Stimulated activated CD8-positive, alpha-beta memory T cell treated with anti-CD3 and anti-CD28 coated beads, Interleukin-2, amount 100 ng/mL, for 1 hour (primary cell): ENCODE measurements at places on chromosomes 4 and X.

DNA sequence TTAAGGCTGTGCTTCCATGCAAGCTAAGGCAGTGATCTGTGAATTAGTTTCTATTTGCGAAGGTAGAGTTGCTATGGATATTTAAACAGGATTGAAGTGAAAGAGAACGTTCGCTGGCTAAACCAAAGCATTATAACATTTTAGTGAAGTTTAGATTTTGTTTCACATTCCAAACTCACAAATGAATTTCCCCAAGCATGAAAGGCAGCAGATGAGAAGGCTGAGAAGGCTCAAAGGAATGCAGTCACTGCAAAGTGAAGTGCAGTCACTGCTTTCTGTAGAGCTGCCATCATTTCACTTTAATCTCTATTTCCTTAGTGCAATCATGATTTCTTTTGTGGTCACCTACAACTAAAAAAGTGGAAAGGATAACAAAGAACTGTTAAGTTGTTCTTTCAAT, 334.7 kb upstream of the NR3C2 start:
- DNase-seq: no peak

DNA sequence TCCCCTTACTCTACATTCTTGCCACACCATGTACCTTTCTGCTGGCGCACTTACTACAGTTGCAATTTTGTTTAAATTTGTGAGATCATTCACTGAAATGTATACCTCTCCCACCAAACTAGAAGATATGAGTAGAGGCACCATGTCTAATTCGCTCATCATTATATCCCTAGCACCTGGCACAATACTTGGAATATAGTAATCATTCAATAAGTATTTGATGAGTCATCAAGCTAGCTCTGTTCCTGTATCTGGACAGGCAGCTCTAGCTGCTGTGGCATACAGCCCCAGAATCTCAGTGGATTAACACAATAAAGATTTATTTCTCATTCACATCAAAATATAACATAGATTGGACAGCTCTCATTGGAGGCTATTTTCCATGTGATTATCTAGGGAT, 245.9 kb downstream of the IDS start:
- no peak for DNase-seq

- no peak for DNase-seq
Measured at GRCh38 chr4:15870921-15871664, 67.4 kb downstream of the FGFBP1 start.

DNA sequence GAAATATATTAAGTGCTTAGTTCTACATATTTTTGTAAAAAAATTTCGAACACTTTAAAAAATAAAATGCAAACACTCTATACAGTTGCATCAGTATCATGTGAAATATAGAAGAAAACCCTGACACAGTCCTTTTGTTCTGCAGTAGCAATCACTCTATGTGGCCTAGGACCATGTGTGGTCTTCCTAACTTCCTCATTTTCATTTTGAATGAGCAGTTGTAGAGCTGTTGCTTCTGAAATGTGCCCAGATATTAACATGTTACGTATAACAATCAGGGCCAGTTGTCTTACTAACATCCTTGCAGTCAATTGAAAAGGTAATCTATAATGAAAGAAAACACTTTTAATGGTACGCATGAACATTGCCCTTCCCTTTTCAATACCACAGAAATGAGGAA, 107.9 kb downstream of the ZNF827 start:
- no peak for DNase-seq

DNA sequence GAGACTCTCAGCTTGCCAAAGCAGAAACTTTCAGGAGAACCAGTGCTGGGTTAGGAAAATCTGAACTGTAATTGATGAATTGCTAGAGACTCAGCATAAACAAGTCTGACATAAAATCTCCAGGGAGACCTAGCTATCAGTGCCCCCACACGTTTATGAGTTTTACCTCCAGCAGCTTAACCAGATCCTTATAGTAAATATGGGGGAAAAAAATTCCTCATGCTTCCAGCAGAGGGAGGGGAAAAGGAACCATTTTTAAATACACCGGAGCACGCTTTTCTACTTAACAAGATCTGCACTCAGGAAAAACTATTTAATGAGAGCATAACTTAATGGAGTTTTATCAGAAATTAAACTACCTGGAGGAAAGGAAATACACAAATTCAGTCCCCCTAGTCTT, 1040.7 kb upstream of the INTU start:
- no peak for DNase-seq

- DNase-seq: no peak
Measured at GRCh38 chrX:103356858-103357257, 552 bp downstream of the TCEAL9 start.

- DNase-seq: no peak
Measured at GRCh38 chr4:186029571-186030398, 39.2 kb upstream of the TLR3 start.

DNA sequence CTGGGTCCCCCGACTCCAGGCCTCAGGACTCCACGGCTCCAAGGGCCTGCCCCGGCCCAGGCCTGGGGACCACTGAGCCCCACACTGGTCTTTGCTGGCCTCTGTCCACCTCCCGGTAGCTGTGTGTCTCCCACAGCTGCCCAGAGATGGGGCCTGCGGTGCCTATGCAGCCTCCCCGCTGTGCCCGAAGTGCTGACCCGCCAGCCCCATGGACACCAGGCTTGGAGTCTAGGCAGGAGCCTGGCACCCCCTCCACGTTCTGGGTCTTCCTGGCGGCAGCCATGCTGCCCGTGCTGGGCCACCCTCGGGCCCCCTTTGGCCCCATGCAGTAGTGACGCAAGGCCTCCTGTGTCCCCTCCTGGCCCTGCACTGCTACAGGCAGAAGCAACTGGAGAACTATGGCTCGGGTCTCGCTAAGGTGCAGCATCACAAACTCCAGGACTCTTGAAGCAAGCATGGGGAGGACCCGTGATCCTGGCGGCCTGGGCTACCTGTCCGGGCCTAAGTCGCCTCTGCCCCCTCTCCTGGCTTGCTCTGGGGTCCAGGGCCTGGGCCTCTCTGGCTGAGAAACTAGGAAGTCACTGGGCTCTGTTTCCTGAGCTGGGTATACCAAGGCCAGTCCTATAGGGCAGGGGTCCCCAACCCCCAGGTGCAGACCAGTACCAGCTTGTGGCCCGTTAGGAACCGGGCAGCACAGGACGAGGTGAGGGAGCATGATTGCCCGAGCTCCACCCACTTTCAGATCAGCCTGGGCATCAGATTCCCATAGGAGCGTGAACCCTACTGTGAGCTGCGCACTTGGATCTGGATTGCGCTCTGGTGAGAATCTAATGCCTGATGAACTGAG, 917 bp downstream of the MYL5 start:
- no peak for DNase-seq

DNA sequence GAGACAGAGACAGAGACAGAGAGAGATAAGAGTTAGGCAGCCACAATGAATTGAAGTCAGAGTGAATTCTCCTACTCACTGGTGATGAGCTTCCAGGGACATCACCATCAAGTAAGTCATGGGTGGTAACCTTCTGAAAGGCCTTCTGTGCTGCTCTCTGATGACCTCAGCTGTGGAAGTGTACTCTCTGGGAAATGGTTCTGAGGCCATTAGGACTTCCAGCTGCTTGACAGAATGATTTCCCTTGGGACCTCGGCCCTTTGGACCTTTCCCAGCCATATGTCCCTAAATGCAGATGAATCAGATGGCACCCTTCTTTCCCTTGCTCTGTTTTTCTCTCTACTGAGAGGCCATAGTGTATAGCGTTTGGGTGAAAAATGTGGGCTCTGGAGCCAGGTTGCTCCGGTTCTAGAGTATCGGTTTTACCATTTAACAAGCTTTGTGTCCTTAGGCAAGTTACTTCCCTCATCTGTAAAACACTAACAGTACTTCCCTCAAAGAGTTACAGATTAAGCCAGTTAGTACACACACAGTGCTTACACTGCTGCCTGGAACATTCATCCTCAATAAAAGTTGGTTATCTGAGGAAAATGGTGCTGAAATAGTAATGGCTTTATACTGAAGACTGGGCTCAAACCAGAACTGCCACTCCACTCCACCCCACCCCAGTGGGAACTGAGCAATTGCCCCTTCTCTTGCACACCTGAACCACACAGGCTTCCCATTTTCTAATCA, 7.6 kb downstream of the SEPTIN11 start:
- no peak for DNase-seq

- DNase-seq: no peak
Measured at GRCh38 chr4:88999392-88999930, 57.5 kb downstream of the FAM13A start.

DNA sequence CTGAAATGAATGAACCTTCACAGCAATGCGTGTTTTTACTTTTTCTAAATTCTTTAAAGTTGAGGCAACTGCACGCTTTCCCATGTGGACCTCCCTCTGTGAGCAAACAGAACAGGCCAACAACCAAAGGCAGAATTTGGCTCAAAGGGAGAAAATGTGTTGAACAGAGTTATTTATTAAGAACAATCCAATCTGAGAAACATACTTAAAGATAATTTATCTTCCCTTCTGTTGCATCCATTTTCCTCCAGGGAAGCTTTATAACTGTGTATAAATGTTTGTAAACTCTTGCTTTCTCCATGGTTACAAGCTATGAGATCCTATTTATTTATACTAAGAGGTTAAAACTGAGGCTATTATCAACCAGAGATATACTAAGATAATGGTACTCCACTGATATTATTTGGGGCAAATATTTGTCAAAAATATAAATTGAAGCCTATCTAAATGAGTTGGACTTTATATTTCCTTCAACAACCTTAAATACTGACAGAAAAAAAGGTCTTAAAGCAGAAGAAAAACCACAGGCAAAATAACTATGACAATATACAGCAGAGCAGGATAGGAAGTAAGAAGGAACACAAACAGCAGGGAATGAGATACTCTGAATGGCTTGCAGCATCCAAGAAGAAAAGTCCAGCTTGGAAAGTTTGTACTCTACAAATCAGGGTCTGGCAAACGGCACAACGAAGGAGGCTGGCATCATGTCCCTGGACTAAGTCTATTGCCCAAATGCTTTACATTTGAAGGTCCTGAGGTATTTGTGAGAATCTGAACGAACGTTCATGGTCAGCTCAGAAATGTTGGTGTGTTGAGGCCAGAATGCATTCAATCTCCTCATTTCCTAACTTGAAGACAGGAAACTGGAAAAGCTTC, 663.2 kb upstream of the INTU start:
- DNase-seq: no peak
